ENCODE measurements at places on chromosomes 13 and 19. TPM values are rescaled to one million over a fixed set of nuclear protein-coding genes. Genes with fewer than 3 reads are reported as not detected.

- peaks cover 9% of the 10 kb centered on the region for H3K27me3 ChIP-seq
- H3K4me3 ChIP-seq: no peak overlapping the region
- no peak overlapping the region for H3K27ac ChIP-seq
- peaks cover 2% of the 10 kb centered on the region for H3K4me1 ChIP-seq
- no peaks in the 10 kb centered on the region for H3K36me3 ChIP-seq
Observed at GRCh38 chr13:74696148-74696922, 562.1 kb upstream of the KLF12 start.

- H3K4me3 ChIP-seq: peak overlapping the region; percentile 97
- DNase-seq: no peak
- peaks cover 23% of the 10 kb centered on the region for H3K4me1 ChIP-seq
- H3K27me3 ChIP-seq: no peaks in the 10 kb centered on the region
- peaks cover 14% of the 10 kb centered on the region for H3K36me3 ChIP-seq
- H3K27ac ChIP-seq: peak overlapping the region; percentile 100
Observed at GRCh38 chr13:19960653-19960976, 2.1 kb downstream of the ZMYM2 start.

Gene TRAPPC5
- total RNA-seq: 88.8 TPM

Gene LSM14A
- 133 TPM for total RNA-seq

- peaks cover 9% of the 10 kb centered on the region for H3K4me1 ChIP-seq
- peaks cover 26% of the 10 kb centered on the region for H3K27me3 ChIP-seq
- H3K36me3 ChIP-seq: no peaks in the 10 kb centered on the region
- H3K27ac ChIP-seq: no peak overlapping the region
Observed at GRCh38 chr13:30731361-30732045, 3.8 kb upstream of the ALOX5AP start.
